ENCODE measurements at places on chromosomes 12 and 14.

GRCh38 chr12:42583016-42583415 is 6.5 kb downstream of the PRICKLE1 start:
- no peak for ATAC-seq

GRCh38 chr12:124437617-124438436 is 129.6 kb downstream of the NCOR2 start:
- ATAC-seq = no peak

DNA sequence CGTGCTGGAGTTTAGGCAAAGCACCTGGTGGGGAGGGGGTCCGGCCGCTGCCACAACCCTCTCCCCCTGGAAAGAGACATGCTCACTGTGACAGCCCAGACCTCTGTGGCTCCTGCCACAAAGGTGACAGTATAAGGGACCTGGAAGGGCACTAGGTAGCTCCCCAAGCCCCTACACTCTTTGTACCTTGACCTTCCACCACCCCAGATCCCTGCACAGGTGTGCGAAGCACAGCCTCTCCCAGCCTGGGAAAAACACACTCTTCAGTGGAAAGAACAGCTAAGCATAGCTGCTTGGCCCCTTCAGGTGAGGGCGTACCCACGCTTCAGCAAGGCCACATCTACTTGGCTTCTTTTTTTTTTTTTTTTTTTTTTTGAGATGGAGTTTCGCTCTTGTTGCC is 4.9 kb upstream of the PLA2G1B start:
- no peak for ATAC-seq

- peak; percentile 21 for ATAC-seq
These were observed 98.3 kb downstream of the SPTSSA start for GRCh38 chr14:34363733-34364134.

DNA sequence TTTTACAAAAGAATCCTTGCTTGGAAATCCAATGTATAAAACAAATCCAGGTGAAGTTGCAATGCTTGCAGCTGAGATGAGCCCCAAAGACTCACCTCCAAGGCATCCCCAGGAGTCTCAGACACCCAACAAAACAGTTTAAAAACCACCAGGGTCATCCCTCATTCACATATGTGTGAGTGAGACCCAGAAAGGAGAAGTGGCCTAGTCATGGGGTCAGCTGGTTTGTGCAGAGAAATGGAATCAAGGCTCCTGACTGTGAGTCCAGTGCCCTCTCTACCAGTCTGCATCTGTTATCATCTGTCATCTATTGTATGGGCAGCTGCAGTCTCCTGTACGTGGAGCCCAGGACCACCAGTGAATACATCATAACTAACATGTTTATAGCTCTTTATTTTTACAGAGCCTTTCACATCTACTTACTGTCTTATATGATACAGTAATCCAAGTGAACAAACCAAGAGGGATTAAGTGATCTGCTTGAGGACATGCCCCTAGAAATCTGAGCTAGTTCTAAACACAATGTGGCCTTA is 27.1 kb downstream of the PLEKHG7 start:
- no peak for ATAC-seq

GRCh38 chr12:89185181-89185580 is 167.1 kb downstream of the DUSP6 start:
- ATAC-seq = no peak

- no peak for ATAC-seq
These were observed 1.3 kb downstream of the TEX52 start for GRCh38 chr12:2855546-2855945.

GRCh38 chr12:57832966-57833365 is 13.6 kb downstream of the CTDSP2 start:
- ATAC-seq = peak; percentile 25

GRCh38 chr12:98701166-98701565 is 56.1 kb downstream of the APAF1 start:
- ATAC-seq = no peak

GRCh38 chr12:56097738-56098137 is 6.6 kb upstream of the PA2G4 start:
- ATAC-seq = no peak

DNA sequence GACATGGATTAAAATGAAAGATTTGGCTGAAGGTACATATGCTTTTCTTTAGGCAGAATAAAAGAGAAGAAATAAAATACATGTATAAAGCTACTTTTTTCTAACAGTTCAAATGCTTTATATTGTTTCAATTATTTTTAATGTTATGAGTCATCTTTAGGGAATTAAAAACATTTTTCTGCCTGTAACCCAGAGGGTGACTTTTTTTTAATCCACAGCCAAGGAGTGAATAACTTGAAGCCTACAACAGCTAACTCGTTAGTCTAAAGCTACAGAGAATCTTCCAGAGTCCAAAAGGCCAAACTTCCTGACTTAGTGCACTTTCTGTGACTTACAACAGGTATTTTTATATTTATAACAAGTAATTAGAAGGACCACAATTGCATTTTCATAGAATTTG is 151.6 kb downstream of the SEC23A start:
- no peak for ATAC-seq

DNA sequence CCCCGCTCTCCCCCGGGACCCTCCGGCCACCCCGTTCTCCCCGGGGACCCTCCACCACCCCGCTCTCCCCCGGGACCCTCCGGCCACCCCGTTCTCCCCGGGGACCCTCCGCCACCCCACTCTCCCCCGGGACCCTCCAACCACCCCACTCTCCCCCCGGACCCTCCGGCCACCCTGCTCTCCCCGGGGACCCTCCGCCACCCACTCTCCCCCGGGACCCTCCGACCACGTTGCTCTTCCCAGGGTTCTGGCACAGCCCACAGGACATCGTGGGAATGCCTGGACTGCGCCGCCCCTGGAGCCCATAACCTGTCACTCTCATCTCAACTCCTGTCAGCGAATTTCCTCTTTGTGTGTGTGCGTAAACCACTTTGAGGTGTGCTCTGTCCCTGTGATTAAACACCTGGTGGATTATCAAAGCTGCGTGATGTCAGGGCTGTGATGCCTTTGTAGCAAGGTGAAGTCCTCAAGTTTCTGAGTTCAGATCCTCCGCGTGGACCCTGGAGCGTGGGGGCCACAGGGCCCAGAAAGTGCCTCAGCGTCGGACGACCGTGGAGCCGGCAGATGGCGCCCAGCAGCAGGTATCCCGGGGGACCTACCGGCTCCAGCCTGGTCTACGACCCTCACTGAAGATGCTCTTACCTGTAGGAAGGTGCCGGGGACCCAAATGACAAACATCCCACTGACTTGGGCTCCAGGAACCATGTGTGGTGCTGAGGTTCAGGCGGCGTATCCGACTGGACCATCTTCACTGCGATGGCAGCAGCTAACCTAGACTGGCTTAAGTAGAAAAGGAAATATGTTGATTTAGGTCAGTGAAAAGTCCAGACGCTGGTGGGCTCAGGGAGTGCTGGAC is 63.2 kb upstream of the GALNT9 start:
- ATAC-seq = no peak

- ATAC-seq = peak; percentile 42
These were observed at the start of gene ESR2 for GRCh38 chr14:64293976-64294671. Gene ESR2, minus strand, starts transcription at chr14:64294371. Its CDS starts 11,386 bp downstream, at chr14:64282985.

- no peak for ATAC-seq
These were observed 137.0 kb upstream of the LMNTD1 start for GRCh38 chr12:25689996-25690501.

DNA sequence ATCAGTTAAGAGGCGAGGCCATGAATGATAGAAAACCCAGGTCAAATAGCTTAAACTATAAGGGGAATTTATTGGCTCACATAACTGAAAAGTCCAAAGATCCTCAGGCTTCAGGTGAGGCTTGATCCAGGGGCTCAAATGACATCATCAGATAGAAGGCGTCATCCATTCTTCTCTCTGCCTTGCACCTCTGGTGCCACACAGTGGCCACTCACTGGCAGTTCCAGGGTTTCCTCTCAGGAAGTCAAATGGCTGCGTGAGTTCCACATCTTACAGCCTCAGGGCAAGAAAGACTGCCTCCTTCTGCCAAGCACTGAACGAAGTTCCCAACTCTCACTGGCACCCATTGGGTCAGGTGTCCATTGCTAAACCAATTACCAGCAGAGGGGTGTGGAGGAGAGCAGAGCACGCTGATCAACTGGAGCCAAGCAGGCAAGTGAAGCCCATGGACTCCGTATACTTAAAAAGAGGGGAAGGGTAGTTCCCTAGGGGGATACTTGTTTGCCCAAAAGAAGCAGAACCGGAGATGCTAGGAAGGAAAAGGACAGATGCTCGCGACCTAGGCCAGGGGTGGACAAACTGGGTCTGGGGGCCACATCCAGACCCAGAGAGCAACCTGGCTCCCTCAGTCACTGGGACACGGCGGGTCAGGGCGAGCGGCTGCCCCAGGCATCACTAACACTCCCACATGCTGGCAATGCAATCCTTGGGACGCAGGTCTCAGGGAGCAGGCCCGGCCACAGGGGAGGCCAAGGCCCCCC is 69.3 kb downstream of the SERPINA3 start:
- no peak for ATAC-seq

DNA sequence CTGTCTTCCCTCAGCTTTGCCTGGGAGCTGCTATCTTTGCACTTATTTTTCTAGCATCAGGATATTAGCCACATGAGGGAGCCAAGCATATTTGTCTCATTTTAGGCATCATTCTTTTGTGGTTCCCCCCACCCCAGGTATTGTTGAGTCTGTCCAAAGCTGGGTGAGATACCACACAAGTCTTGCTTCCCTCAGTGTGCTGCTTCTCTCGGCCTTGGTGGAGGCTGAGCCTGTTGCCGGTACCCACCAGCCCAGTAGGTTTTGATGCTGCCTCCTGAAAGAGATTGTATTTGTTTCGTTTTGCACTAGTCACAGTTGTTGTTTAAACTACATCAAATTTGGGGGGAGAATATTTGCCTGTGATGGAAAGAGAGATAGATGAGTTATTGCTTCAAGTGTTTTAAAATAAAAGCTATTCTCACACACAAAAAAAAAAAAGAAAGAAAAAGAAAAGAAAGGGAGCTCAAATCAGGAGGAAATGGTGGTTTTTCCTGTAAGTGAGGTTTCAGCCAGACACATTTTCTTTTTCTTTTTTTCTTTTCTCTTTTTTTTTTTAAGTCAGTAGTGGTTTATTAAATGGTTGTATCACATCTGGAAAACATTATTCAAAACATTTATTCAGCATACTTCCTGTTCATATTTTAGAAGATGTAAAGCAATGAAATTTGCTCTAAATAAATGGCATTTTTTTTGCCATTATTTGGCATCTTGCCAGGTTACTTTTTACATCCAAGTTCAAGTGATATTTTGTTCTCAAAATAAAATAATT is 58.5 kb downstream of the SLC4A8 start:
- ATAC-seq = peak; percentile 84

- ATAC-seq = no peak
These were observed 380.7 kb upstream of the SYT1 start for GRCh38 chr12:78483767-78484315.

DNA sequence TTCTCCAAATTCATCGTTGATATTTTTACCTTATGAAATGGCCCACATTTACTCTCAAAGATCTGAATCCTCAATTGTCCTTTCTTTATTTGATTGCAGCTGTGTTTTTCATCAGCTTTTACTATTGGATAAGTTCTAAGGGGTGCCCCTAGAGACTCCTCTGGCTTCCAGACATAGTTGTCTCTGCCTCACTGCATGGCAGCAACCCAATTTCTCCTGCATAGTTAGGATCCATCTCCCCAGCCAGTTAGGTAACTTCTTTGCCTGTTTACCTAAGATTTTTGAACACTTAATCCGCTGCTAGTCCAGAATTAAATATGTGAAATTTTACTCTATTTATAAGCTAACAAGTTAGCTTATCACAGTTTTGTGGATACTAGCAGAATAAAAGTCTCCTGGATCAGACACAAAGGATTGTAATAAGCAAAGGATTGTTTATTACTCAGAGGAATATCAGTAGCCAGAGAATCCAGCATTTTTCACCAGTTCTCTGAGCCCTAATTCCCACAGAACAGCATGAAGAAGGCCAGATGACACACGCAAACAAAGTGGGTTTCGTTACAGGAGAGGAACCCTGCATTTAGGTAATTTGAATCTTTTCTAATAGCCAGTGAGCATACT is 101.1 kb downstream of the BBS10 start:
- no peak for ATAC-seq

GRCh38 chr12:39123580-39124253 is 218.3 kb upstream of the CPNE8 start:
- ATAC-seq = no peak

- ATAC-seq = no peak
These were observed 526.3 kb downstream of the SOX5 start for GRCh38 chr12:23423097-23423687.

GRCh38 chr12:74334780-74335179 is 202.9 kb upstream of the ATXN7L3B start:
- ATAC-seq = no peak

DNA sequence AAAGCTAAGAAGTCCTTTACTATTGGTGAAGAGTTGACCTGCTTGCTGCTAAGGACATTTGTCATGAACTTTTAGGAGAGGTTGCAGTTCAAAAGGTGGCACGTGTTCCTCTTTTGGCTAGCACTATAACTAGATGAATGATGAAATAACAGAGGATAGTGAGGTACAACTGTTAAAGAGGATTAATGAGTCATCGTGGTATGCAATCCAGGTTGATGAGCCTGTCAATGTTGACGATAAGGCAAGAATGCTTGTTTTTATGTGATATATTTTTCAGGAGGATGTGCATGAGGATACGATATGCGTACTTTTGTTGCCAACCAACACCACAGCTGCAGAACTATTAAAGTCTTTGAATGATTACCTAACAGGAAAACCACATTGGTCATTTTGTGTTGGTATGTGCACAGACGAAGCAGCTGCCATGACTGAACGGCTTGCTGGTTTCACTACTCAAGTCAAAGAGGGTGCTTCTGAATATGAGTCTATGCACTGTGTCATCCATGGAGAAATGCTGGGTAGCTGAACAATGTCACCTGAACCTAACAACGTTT is 10.6 kb downstream of the CEP128 start:
- peak; percentile 98 for ATAC-seq

DNA sequence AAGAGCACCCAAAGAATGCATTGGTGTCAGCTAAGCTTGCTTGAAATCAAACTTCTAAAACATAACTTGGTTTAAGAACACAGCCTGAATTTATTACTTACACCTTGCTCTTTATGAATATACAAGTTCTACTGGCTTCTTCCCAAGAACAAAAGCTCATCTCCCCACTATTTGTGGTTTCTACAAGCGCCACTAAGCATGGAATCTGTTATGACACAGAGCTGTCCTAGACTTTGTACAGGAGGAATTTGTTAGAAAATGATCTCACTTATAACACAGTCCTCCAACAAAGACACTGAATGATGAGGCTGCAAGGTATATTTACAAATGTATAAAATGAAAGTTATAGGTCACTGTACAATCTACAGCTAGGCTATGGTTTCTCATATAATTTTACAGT is 452.1 kb downstream of the BCAT1 start:
- ATAC-seq = no peak

DNA sequence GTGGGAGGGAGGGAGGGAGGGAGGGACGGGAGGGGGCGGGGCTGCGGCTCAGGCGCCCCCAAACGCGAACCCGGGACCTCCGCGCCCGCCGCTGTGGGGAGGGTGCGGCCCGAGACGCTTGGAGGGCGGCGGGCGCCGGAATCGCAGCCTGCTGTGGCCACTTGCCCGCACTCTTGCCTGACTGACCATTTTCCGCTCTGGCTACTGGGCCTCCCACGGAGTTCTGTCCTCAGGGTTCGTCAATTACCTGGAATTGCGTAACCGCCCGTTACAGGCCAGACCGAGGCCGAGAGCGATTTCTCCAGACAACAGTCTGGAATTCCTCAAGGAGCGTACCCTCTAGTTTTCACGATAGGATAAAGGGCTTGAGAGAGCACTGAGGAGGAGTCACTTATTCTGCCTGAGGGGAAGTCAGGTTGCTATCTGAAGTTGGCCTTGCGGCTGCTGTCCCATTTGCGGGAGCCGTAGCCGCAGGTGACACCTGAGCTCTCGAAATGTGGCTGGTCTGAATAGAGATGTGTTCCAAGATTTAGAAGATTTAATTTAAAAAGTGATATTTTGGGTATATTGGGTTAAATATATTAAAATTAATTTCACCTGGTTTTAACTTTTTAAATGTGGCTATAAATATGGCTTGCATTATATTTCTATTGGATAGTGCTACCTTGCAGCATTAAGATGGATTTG is 446 bp upstream of the ZNF641 start:
- ATAC-seq = peak; percentile 55

Measured in activated T-helper 17 cell treated with anti-CD3 and anti-CD28 coated beads, Interleukin-2, amount 50 U/mL, for 72 hours (primary cell).